ENCODE measurements at places on chromosomes 12 and 14.

DNA sequence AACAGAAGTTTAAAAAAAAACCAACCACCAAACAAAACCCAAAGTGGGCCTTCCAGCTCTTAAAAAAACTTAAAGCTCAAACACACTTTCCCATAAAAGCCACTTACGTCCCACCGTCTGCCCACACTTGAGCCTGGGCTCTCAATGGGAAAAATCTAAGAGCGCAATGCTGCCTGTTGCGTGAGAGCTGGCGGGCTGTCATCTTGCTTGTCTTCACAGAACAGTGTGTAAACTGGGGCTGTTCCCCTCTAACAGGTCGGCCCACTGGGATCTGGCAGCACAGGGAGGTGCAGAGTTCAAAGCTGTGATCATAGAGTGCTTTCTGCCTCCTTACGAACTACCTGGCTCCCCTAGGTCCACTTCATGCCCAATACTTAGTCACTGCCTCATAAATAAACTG, 80.0 kb downstream of the DICER1 start:
- no peak for DNase-seq

DNA sequence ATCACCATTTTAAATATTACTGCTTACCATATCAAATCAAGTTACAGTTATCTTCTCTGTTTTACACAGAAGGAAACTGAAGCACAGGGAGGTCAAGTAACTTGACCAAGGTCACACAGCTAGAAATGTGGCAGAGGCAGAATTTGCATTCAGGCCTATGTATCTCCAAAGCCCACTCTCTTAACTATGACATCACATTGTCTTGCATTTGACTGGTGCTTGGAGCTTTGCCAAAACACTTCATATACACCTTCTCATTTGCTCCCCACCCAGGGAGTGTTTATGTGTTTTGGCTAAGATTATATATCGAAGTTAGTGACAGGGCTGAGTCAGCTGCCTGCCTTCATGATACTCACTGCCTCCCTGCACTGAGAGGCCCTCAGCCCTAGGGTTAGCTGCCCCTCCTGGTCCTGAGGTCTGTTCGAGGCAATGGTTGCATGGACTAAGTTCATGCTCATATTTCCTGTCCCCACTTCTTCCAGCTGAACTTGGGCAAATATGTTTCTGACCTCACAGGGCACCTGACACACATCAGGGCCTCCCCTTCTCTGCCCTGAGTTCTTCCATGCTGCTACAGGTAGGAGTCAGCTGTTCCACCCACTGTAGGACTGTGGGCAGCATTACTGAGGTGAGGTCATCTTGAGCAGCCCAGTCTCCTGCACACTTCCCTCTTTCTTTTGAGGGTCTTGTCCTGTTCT, 1.8 kb downstream of the GALNT6 start:
- DNase-seq, result peak; percentile 61

DNA sequence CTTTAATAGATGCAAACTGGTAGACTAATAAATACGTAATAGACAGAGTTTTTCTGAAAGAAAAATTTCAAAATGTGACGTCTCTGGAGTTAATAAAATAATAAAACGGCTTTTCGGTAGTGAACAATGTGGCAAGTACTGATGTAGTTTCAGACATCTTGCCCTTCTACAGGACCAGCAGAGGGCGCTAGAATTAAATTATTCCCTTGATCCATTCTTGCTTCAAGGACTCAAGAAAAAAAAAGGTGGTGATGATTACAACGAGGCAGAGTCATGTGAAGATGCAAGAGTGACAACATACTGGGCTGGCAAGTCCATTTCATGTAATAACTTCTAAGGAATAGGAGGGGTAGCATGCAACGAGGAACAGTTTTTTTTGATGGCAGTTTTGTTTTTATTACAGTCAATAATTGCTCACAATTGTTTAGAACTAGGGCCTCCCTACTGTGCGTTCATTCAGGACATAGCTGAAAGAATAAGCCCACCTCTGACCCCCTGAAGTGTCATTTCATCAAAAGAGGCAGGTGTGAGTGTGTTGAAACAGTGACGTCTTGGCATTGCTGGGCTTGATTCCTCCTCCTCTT, 101.0 kb upstream of the GZMB start:
- peak; percentile 66 for DNase-seq

DNA sequence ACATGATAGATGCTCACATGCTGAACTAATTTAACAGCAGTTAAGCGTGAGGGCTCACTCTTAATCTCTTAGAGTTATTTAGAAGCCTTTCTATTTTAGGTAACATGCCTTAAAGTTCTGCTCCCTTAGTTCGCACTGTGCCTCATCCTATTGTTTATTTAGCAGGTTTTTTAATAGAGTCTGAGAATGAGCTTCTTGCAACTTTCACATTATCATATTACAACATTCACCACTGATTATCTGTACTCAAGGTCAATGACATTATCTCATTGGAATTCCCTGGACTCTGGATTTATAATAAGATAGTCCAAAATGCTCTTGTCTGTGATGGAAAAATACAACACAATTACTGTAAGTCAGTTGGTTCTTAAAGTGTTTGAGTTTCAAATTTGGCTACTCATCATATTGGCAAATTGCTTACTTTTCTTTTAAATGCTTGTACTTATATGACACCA, 183.6 kb upstream of the SLC38A2 start:
- DNase-seq, result peak; percentile 95

- no peak for DNase-seq
Measured at GRCh38 chr14:86153480-86153879, 623.5 kb downstream of the FLRT2 start.

DNA sequence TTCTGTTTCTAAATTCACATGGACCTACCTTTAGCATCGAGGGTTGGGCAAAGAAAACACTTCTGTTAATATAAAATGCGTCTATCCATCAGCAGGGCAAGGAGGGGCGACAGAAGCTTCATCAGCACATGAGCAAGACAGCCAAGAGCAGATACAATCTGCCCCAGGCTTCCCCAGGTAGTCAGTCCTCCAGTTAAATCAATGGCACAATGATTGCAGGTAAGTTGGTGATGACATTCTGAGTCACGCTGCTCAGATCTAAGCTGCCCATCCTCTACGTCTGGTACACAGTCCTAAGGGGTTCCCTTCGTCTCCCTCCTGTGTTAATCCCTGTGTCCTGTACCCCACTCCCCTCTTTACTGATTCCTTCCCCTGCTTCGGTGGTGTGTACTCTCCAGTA, 38.8 kb downstream of the MAP3K9 start:
- DNase-seq, result no peak

DNA sequence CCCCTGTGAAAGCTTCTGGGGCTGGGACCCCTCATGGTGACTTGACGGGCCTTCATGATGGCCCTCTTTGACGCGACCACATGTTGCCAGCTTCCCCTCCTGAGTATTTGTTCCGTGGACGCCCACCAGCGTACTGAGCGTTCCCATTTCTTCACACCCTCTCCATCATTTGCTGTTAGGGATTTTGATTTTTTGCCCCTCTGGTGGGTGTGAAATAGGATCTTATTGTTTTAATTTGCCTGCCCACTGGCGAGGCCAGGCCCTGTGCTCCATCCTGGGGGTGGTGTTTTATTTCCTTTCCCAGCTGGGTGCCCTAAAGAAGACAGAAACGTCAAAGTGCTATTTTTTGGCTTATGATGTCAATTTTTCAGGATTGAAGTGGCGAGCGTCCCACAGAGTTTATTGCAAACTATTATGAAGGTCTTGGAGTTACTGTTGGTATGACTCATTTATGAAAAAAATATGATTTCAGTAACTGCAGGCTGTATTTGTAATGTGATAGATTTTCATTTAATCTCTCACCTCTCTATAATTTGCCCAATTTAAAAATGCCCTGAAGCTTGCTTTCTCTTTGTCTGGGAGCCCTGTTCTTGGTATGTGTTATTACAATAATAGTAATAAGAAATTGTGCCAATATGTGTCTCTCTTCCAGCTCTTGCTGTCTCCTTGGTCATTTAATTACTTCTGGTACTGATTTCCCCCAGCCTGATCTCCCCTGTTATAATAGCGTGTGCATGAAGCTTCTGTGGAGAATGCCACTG, 99.6 kb downstream of the SLC25A47 start:
- no peak for DNase-seq

GRCh38 chr14:99586054-99586760, 17.8 kb downstream of the CCDC85C start:
- no peak for DNase-seq

- DNase-seq, result no peak
Measured at GRCh38 chr12:7091660-7092228, 501 bp downstream of the C1R start.

- no peak for DNase-seq
Measured at GRCh38 chr14:93464271-93464670, 33.5 kb downstream of the UNC79 start.

DNA sequence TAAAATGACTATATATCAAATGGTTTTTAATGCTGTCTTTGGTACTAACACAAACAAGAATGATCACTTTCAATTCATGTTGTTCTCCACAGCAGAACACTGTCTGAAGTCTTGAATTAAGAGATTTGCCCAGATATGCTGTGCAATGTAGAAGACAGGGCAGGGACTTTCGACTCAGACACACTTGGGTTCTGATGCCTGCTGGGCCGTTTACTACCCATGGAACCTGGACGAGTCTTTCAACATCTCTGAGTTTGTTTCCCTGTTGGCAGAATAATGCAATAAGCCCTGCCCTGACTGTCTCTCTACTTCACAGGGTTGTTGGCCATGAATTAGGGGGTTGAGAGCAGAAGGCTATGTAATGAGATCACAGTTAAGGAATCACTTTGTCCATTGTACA, 162.6 kb upstream of the TMPO start:
- DNase-seq, result peak; percentile 25

- no peak for DNase-seq
Measured at GRCh38 chr12:118763234-118763633, 218.1 kb upstream of the SRRM4 start.

DNA sequence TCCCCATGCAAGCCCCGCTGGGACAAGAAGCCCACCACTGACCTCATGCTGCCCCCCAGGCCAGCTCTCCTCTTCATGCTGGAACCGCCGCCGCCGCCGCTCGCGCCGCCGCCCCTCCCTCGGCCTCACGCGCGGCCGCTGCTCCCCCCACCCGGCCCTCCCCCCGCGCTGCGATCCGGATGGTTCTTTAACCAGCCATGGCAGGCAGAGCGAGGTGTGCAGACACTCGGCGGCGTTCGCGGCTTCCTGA, at the start of gene DCAF5:
TSS of gene DCAF5 (minus strand) at position 218 of the 250 bp plus-strand sequence. CDS start at position 77, 141 bp downstream.
- DNase-seq, result no peak

DNA sequence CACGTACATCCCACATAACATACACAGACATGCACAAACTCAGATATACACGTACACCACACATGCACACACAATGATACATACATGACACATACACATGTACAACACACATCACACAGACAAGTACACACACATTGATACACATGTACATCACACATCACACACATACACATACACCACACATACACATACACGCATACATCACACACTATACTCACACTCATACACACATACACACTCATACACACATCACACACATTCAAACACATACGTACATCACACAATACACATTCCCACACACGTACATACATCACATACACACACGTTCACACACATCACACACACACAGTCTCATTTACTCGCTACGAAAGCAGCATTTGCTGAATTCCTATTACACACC, 4.5 kb downstream of the ZNF605 start:
- DNase-seq, result no peak

GRCh38 chr12:57416039-57416996, 14.5 kb downstream of the R3HDM2 start:
- DNase-seq, result peak; percentile 16

- no peak for DNase-seq
Measured at GRCh38 chr12:54249489-54249888, 30.4 kb downstream of the CBX5 start.

GRCh38 chr14:28635387-28635786, 131.2 kb upstream of the FOXG1 start:
- DNase-seq, result peak; percentile 36

GRCh38 chr14:59358102-59358501, 107.1 kb downstream of the GPR135 start:
- peak; percentile 86 for DNase-seq

- no peak for DNase-seq
Measured at GRCh38 chr14:92587700-92588085, 74.1 kb downstream of the RIN3 start.

- no peak for DNase-seq
Measured at GRCh38 chr12:82781309-82781997, 94.7 kb downstream of the TMTC2 start.

- DNase-seq, result peak; percentile 79
Measured at GRCh38 chr14:49892301-49892635, 614 bp upstream of the ARF6 start.

GRCh38 chr12:1890810-1891209, 27.6 kb downstream of the CACNA2D4 start:
- DNase-seq, result no peak

DNA sequence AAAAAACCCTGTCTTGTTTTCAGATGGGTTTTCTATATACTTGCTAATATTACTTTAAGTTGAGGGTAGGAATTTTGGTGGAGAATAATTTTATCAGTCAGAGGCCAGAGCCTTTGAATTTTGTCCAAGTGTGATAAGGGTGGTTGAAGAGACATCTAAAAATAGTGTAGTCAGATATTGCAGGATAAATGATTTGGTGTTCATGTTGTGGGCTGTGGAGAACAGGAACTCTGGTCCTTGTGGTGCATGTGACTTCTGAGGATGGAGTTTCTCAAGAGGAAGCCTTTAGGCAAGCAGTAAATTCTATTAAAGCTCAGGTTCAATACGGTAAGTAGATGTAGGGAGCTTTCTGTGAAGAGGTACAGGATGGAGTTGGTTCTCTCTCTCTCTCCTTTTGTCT, 2.8 kb downstream of the ADAM21 start:
- DNase-seq, result no peak

DNA sequence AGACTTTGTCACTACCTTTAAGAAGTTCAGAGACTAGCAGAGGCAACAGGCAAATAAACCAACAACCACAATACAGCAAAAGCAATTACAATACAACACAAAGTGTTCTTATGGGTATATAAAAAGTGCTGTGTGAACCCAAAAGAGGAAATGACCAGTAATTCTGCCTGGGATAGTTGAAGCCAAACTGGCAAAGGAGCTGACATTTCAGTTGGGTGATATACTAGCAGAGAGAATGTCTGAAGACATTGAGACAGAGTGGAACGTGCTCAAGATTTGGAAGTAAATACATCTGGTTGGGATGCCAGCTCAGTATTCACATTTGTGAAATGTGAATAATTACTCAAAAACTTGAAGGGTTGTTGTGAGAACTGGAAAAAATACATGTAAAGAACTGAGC, 80.6 kb upstream of the GTF2A1 start:
- no peak for DNase-seq

DNA sequence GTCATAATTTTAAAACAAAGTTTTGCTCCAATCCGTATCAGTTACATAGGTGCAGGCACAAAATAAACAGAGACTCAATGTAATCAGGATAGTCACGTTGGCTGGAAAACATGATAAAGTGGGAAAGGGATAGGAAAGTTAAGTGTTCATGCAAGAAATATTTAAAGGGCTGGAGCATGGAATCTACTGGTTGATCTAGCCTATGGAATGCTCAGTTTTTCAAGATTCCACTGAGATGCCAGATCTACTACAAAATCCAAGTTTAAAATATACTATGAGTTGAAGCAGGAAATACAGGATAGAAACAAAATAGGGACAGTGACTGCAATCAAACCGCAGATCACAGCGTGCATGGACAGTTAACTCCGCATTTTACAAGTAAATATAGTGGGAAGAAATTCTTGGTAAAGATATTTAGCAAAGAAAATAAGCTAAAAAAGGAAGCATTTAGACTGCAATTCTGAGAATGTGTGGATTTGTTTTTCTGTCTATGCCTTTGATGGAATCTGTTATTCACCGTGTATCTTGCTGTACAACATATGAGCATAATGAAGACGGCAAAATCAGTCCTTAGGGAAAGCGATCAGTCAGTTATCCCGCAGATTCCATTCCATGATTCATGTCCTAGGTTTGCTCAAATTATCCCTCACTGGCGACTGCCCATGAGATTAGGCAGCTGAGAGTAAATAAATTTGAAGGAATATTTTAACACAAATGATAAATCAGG, 1044.3 kb downstream of the FLRT2 start:
- DNase-seq, result peak; percentile 92

Measured in fibroblast of skin of abdomen (primary cell).